ENCODE measurements at places on chromosomes 7 and 10. TPM values are rescaled to one million over a fixed set of nuclear protein-coding genes. Genes with fewer than 3 reads are reported as not detected.

DNA sequence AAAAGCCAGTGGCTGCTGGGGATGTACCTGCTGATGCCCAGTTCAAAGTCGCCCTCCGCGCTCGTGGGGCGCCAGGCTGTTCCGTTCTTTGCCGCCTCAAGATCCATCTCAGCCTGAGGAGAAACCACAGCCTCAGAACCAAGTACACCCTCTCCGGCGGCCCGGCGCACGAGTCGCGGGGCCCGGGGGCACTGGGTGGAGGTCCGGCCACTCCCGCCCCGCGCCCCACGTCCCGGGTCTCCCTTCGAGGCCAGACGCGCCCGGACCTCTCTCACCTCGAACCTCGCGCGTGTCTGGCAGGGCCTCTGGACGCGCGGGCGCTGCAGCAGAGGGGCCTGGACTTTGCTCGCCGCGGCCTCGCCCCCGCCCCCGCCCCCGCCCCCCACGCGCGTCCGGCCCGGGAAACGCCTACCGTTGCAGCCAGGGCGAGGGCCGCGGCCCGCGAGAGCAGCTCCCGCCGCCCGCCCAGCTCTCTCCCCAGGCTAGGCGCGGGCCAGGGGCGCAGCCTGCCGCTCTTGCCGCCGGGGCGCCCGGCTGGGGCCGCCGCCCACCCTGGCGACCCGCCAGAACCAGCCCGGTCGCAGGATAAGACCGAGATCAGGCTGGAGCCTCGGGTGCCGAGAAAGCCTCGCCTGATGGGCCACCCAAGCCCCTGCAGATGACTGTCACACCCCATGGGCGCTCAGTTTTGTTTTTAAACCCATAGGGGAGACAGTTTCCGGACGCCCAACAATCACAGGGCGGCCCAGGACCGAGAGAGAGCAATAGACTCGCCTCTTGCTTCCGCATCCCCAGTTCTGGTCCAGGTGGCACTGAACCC is at the start of gene ABCB4:
TSS of gene ABCB4 (minus strand) at position 322 of the 820 bp plus-strand sequence. CDS start at position 107, 215 bp downstream.
- DNase-seq: no peak
- no peaks in the 10 kb centered on the region for H3K27me3 ChIP-seq
- H3K4me3 ChIP-seq: no peak within 1 kb of the TSS

DNA sequence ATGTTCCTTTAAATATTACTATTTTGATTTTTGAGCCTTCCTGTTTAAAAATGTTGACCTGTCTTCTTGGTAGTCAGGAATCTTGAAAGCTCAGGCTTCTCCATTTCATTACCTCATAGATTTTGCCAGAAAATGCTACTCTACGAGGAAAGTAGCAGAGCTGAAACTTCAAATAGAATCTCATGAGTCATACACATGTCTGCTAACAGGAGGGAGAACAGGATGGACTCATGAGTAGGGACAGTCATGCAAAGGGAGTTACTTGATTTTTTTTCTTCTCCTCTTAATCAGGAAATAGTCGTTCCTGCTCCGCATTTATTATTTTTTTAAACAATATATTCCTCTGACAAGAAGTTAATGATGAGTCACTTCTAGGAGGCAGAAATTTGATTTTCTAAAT is 37.0 kb upstream of the MINDY3 start:
- H3K27ac ChIP-seq: no peak overlapping the region
- no peaks in the 10 kb centered on the region for H3K4me1 ChIP-seq
- H3K36me3 ChIP-seq: no peaks in the 10 kb centered on the region
- H3K4me3 ChIP-seq: no peak overlapping the region
- peaks cover 18% of the 10 kb centered on the region for H3K27me3 ChIP-seq

- no peak for DNase-seq
- H3K4me1 ChIP-seq: peaks cover 43% of the 10 kb centered on the region
- H3K27me3 ChIP-seq: no peaks in the 10 kb centered on the region
- H3K36me3 ChIP-seq: peaks cover 8% of the 10 kb centered on the region
Observed at GRCh38 chr7:55124989-55125875, 106.4 kb downstream of the EGFR start.

DNA sequence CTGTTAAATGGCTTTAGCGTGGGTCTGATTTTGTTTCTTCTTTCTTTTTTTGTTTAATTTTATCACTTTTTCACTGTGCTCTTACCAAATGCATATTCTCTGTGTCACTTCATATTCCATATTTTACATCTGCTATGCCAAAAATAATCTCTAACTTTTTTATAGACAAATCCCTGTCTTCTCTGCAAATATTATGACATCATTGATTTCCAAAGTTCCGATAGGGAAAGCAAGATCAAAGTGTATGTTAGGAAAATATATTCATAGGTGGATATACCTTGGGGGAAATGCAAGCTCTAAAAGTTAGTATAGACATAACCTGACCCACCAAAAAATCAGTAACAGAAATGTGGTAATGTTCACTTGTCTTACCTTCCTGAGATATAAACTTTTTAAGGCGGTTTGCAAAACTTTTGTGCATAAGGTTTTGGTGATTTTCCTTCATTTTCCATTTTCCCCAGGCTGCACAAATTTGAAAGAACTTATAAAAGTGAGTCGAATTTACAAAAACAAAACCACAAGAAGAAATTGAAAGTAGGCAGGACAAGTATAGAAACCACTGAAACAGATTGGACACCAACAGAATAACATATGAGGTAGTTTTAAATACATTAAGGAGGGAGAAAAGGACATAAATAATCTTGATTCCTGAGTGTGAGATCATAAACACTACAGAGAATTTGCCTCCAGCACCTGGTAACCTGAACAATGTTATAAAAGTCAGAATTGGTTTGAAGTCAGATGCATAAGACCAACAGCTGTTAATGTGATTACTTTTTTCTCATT is 63.1 kb upstream of the TFEC start:
- no peaks in the 10 kb centered on the region for H3K4me1 ChIP-seq
- DNase-seq: no peak

- H3K27ac ChIP-seq: no peak overlapping the region
- peaks cover 1% of the 10 kb centered on the region for H3K4me1 ChIP-seq
- DNase-seq: no peak
- no peaks in the 10 kb centered on the region for H3K36me3 ChIP-seq
- H3K4me3 ChIP-seq: no peak overlapping the region
- H3K27me3 ChIP-seq: no peaks in the 10 kb centered on the region
Observed at GRCh38 chr7:24727154-24728120, 29.8 kb downstream of the GSDME start.

GRCh38 chr10:132575320-132576201 is 38.0 kb downstream of the INPP5A start:
- H3K27ac ChIP-seq: no peak overlapping the region
- peaks cover 22% of the 10 kb centered on the region for H3K4me1 ChIP-seq
- no peak for DNase-seq
- H3K36me3 ChIP-seq: no peaks in the 10 kb centered on the region
- no peak overlapping the region for H3K4me3 ChIP-seq
- H3K27me3 ChIP-seq: no peaks in the 10 kb centered on the region

DNA sequence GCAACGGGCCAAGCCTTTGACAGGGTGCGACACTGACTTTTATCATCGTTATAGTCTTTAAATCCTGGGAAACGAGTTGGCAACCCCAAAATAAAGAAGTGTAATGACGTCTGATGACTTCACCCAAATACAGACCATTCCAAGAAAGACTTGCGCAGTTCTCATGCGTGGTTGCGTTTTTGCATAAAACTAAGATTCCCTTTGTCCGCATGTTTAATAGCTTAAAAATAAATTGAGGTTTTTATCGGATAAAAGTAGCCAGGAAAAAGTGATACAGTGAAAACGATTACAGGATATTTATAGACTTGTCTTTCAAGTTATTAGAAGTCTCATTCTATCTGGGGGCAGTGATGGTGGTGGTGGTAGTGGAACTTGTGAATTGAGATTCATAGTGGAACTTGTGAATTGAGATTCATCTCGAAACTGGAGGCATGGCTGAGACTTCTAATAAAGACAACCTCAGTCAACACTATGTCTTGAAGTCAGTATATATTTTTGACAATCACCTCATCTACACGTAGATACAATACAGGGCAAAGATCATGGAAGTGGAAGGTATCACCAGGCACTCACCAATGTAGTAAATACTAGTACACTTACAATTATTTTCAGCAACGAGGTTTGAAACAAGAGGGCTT is 1.2 kb upstream of the NAMPT start:
- H3K27me3 ChIP-seq: no peaks in the 10 kb centered on the region
- no peaks in the 10 kb centered on the region for H3K36me3 ChIP-seq
- peak overlapping the region; percentile 77 for H3K4me3 ChIP-seq
- DNase-seq: no peak
- peaks cover 42% of the 10 kb centered on the region for H3K4me1 ChIP-seq

GRCh38 chr7:137531671-137532070 is 188.1 kb upstream of the PTN start:
- no peak overlapping the region for H3K4me3 ChIP-seq
- H3K27me3 ChIP-seq: no peaks in the 10 kb centered on the region
- no peaks in the 10 kb centered on the region for H3K36me3 ChIP-seq
- H3K4me1 ChIP-seq: no peaks in the 10 kb centered on the region

GRCh38 chr10:11647676-11648075 is 36.2 kb upstream of the USP6NL start:
- H3K4me1 ChIP-seq: no peaks in the 10 kb centered on the region
- DNase-seq: no peak
- no peaks in the 10 kb centered on the region for H3K27me3 ChIP-seq
- H3K36me3 ChIP-seq: no peaks in the 10 kb centered on the region
- H3K27ac ChIP-seq: no peak overlapping the region
- H3K4me3 ChIP-seq: no peak overlapping the region

DNA sequence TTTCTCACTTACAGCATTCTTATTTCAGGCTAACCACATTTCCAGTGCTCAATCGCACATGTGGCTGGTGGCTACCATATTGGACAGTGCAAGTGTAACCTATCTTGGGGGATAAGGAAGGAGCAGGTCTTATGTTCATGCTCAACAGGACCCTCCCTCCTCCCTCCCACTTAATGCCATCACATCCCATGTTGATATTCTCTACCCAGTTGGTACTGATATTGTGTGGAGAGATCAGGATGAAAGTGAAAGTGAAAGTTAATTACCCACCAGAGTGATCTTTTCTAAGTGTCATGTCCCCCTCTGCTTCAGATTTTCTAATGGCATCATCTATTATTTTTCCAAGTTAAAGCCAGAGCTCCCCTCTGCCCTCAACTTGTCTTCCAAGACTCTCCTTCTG is 91.6 kb downstream of the BMPER start:
- DNase-seq: no peak
- no peak overlapping the region for H3K4me3 ChIP-seq
- no peaks in the 10 kb centered on the region for H3K4me1 ChIP-seq
- no peaks in the 10 kb centered on the region for H3K36me3 ChIP-seq
- H3K27me3 ChIP-seq: no peaks in the 10 kb centered on the region

Gene NUTM2E
- total RNA-seq: 0.15 TPM

Gene ADARB2
- total RNA-seq: not detected

Gene ACSL5
- 195 TPM for total RNA-seq

Gene OR2A1
- not detected for total RNA-seq

Gene MRLN
- total RNA-seq: not detected

Gene MYH16
- 0.57 TPM for total RNA-seq

Gene HGF
- total RNA-seq: 0.15 TPM

Gene TNPO3
- 58.5 TPM for total RNA-seq

All from HCT116 (cell line).